Glutamatergic neuron (in vitro differentiated cells): ENCODE measurements at places on chromosomes 6 and 20. TPM values are rescaled to one million over a fixed set of nuclear protein-coding genes. Genes with fewer than 3 reads are reported as not detected.

FAM217B gene
- 14.8 TPM for total RNA-seq

PPIL6 gene
- total RNA-seq, result 0.83 TPM

DNA sequence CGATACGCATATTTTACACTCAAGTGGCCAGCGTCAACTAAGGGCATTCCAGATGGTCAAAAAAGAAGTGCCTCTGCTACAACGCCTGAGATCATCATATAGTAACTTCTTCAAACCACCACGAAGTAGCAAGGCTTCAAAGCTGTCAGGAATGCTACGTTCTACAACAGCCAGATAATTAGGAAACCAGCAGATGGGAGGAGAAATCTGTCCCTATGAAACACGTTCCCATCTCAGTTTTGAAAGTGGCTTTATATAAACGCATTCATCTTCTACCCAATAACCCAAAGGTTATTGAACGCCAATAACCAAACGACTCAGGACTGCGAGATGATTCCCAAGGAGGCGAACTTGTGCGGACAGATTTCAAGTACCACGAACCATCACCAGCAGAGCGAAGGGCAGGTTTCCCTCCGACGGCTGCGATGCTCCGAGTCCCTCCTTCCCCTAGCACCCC lies 1.2 kb downstream of the ABHD12 start:
- no peak for DNase-seq

- no peak for DNase-seq
Observed at GRCh38 chr6:139522511-139523220, 148.2 kb upstream of the CITED2 start.

DNA sequence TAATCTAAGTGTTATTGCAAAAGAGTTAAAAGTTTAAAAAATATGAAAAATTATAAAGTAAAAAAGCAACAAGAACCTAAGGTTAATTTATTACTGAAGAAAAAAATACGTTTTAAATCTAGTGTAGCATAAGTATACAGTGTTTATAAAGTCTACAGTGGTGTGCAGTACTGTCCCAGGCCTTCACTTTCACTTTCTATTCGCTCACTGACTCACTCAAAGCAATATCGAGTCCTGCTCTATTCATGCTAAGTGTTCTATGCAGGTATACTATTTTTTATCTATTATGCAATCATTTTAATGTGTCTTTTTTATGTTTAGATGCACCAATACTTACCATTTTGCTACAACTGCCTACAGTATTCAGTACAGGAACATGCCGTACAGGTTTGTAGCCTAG lies 113.0 kb downstream of the MANEA start:
- DNase-seq, result no peak
